CD4-positive, alpha-beta T cell treated with Interleukin-4 for 4 hours (primary cell): ENCODE measurements at places on chromosomes 1 and 21.
A peak's percentile ranks its signal among the peaks of the same experiment; 100 is the strongest.

- no peak for DNase-seq
Observed at GRCh38 chr1:96967311-96967710, 245.7 kb downstream of the PTBP2 start.

DNA sequence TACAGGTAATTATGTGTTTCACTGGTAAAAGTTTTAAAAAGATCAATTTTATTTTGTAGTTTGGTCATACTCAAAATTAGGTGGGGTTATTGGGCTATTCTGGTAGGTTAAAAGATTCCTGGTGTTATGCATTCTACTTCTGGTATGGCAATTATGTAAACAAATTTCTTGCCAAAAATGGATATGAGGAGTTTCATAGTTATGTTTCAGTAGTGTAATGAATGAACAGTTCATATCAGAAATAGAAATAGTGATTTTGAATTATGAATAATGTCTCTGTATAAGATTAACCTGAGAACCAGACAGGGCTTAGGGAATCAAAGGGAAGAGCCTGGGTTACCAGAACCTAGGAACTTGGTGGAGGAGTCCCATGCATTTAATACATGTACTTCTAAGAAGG, 15.9 kb downstream of the ATF6 start:
- DNase-seq, result no peak

- no peak for DNase-seq
Observed at GRCh38 chr1:95034506-95034905, 38.2 kb downstream of the ALG14 start.

DNA sequence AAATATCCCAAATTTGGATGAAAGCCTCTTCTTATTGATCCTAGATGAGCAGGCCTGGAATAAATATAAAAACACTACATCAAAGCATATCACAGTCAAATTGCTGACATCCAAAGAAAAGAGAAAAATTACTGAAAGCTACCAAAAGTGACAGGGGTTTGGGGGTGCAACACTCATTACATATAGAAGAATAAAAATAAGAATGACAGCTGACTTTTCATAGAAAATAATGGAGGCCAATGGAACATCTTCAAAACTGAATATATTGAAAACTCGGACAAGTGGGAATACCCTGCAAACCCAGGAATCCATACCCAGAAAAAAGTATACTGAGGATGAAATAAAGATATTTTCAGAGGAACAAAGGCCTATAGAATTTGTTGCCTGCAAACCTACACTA, 84.0 kb downstream of the FOXJ3 start:
- no peak for DNase-seq

DNA sequence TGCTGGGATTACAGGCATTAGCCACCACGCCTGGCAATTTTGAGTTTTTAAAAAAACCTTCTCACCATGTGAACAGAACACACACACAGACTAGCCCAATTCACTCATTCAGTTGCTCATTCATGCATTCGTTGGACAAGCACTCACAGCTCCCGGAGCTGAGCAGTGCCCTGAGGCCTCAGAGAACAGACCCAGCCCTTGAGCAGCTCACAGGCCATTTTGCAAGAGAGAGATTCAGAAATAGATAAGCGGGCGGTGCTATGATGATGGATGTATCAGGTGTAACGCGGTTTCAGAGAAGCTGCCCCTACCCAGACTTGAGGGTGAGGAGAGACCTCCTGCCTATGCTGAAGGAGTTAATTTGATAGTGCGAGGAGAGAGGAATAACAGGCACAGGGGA, 18.6 kb downstream of the PTAFR start:
- DNase-seq, result no peak

DNA sequence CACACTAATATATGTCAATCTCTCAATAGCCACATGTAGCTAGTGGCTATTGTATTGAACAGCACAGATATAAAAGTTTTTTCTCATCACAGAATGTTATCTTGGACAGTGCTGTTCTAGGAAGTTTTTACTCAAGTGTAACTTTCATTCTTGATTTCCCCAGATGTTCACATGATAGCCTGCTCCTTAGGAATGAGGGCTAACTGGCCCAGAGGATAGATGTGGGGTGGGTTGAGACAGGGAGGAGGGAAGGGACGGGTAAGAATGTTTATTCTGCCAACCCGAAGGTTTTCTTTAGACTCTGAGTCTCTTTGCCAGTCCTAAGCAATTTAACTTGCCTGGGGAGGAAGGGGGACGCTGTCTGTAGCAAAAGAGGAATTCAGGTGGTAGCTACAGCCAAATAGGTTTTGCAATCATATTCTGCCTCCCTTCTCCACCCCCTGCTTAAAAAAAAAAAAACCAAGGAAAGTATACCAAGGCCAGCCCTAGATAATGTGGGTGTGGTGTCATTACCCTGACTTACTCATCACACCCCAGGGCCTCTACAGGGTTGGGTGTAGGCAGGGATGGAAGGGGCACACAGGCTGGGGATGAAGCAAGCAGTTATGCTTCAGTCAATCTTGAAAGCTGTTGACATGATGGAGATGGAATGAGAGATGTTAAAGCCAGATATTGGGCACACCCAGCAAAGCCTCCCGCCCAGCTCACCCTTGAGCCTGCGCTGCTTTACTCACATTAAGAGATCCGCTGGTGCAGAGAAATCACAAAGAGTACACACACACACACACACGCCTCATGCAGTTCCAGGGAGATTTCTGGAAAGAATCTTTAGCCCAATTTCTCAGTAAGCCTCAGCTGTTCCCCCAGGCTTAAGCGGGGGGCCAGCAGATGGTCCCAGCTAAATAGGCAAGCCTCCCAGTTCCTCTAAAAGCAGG, 59.9 kb downstream of the PLXNA2 start:
- DNase-seq, result no peak

DNA sequence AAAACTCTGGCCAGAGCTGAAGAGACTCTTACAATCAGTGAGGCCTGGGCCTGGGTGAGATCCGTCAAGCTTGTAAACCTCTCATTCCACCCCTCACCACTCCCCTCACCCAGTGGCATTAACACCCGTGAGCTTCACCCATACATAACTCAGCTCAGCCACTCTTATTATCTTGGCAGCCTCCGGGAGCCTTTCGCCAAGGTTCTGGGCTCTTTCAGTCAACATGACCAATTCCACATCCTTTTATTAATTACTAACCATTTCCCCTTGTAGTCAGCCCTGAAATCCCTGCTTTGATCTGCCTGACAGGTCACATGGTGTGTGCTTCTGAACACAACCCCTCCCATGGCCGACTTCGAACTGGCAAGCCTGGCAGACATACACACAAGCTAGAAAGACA, 134.8 kb downstream of the SETD4 start:
- no peak for DNase-seq

DNA sequence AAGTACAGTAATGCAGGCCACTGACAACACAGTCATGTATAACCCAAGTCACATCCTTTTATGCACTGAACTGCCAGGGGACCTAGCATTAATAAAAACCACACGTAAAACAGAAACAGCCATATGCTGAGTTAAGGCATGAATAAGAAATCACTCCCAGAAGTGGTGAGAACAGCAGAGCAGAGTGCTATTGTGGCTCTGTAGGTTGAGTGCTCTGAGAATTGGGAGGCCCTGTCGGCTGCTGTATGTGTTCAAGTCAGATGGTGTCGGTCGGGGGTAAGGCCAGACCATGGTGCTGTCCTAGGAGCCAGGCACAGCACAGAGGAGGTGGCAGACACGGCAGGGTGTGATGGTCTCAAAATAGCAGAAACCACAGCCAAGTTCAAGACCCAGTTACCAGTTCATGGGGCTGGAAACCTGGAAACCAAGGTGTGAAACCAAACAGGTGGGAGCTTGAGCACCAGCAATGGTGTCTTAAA, 126.6 kb upstream of the COA6 start:
- no peak for DNase-seq

DNA sequence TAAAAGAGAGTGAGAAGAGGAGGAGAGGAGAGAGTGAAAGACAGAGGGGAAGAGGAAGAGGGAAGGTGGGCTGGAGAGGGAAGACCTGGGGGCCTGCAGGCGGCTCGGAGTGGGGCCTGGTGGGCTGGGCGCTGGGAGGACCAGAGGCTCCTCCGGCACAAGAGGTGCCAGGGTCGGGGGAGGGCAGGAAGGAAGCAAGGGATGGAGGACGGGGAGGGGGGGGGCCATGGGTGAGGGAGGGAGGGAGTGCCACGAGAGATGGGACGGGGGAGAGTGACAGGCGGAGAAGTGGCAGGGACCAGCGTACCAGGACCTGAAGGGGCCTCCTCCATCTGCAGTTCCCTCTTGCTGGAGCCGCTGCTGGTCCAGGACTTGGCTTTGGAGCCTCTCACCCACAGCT, 87.7 kb downstream of the CASZ1 start:
- DNase-seq, result no peak

DNA sequence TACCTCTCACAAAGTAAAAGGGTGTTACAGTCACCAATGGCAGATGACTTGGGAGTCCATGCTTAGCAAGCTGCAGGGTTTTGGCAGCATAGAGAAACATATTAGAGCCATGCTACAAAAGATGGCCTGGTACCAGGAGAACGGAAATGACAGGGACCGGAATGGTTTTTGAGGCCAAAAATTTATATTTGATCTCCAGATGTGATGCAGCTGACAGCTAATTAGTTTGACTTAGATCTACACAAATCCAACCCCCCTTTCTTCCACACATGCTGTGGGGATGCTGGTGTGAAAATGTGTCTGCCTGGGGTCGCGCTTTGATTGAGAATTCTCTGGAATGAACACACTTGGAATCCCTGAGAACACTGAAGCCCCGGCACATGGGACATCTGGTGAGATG, 26.5 kb downstream of the SYF2 start:
- DNase-seq, result no peak

DNA sequence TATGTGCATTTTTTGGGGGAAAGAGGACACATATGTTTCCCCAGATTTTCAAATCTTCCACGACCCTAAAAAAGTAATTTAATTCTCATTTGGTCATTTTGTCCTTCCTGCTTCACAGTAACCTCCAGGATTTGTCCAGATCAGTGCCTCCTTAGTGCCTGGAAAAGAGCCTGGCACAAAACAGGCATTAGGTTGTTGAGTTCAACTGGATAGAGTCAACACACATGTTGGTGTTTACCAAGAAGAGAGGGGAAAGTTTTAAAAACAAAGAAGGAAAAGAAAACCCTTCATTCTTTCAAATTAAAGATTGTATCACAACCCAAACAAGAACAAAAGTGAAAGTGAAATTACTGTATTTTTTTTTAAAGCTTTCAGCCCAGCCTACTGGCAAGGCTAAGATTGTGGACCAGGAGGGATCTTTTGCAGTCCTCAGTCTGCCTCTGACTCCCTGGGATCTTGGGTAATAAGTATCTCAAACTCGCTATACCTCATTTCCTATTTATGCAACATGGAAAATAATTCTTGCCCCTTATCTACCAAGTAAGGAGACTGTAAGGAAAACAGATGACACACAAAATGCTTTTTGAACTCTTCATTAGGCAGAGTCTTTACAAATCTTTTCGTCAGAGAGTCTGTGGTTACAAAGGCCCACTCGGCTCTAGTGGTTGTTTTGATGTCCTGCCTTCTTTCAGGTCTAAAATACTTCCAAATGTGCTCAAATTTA, 57.8 kb downstream of the ZNF281 start:
- DNase-seq, result peak; percentile 36

- no peak for DNase-seq
Observed at GRCh38 chr1:10208537-10208936, 1.8 kb upstream of the KIF1B start.

GRCh38 chr1:97895278-97895677, 25.6 kb downstream of the DPYD start:
- no peak for DNase-seq

GRCh38 chr1:205665201-205666045, 14.9 kb downstream of the SLC45A3 start:
- DNase-seq, result no peak

DNA sequence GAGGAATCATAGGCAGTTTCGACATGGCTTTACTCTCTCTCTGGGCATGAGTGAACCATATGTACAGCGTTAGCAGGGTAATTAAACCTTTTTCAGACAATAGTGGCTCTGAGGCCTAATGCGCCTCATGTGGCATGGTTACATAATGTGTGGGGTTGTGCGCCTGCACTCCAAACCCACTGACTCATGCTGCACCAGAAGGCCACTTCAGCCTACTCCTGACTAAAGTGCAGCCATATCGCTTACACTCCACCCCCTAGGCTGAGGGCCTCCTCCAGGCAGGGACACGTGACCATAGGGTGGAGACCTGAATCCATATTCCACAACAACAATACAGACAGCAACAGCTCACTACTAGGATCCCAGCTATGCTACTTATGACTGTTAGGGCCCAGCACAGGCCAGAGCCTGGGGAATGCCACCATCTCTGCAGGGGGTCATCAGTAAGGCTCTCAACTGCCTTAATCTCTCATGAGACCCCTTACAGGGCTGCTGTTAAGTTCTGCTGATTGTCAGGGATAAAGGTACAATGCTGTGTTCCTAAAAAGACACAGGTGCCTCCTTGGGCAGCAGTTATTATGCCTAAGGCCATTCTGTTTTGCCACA, 13.4 kb upstream of the ODF2L start:
- DNase-seq, result no peak

DNA sequence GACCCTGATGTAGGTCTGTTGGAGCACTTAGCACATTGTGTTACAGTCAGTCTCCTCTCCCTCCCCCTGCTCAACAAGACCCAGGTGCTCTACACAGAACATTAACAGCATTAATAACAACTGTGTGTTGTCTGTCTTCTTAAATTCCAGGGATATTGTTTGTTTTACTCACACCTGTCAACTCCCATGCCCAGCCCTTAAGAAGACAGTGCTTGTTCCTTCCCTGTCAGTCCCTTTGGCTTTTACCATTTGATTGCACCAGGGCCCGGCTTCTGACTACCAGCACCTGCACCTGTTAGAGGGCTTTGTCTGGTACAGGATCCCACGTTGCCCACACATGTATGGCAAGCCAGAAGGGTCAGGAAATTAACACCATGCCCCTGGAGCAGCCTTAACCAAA, 11.7 kb downstream of the RIMKLA start:
- DNase-seq, result no peak

DNA sequence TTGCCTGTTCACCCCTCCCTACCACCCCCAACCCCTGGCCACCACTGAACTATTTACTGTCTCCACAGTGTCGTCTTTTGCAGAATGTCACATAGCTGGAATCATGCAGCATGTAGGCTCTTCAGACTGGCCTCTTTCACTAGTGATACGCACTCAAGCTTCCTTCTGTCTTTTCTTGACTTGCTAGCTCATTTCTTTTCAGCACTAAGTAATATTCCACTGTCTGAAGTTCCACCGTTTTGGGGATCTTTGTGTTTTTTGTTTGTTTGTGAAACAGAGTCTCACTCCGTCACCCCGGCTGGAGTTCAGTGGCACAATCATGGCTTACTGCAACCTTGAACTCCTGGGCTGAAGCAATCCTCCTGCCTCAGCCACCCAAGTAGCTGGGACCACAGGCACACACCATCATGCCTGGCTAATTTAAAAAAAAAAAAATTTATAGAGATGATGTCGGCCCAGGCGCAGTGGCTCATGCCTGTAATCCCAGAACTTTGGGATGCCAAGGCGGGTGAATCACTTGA, 43.4 kb upstream of the SLC25A33 start:
- DNase-seq, result no peak

- DNase-seq, result no peak
Observed at GRCh38 chr1:160747717-160748116, 8.7 kb downstream of the SLAMF7 start.

- no peak for DNase-seq
Observed at GRCh38 chr1:31799196-31799894, 16.5 kb downstream of the SPOCD1 start.
